Osteoblast (primary cell): ENCODE measurements at places on chromosomes 12 and 14. TPM values are rescaled to one million over a fixed set of nuclear protein-coding genes. Genes with fewer than 3 reads are reported as not detected.

The DAZAP2 gene
- total RNA-seq: 160 and 169 TPM in 2 replicates

The CLEC14A gene
- total RNA-seq: 0.29 TPM in 1 of 2 replicates, not detected in the other

The PCED1B gene
- total RNA-seq: 0.29 and 0.36 TPM in 2 replicates

The ZC2HC1C gene
- 1.1 and 1.2 TPM in 2 replicates for total RNA-seq

The TOX4 gene
- 37.6 and 46.3 TPM in 2 replicates for total RNA-seq

The KCNMB4 gene
- under 0.01 TPM in 2 replicates for total RNA-seq

The CD69 gene
- total RNA-seq: not detected in 2 replicates

The ZFYVE21 gene
- total RNA-seq: 36.9 and 39.8 TPM in 2 replicates

The TEAD4 gene
- 15.2 and 16.2 TPM in 2 replicates for total RNA-seq

The MANSC1 gene
- 3.3 and 4.7 TPM in 2 replicates for total RNA-seq

The LALBA gene
- not detected in 2 replicates for total RNA-seq

The PTCSC3 gene
- total RNA-seq: not detected in 2 replicates

The AGAP2 gene
- total RNA-seq: 0.29 and 0.72 TPM in 2 replicates

The RNF212B gene
- total RNA-seq: not detected in 2 replicates

The LRIG3 gene
- total RNA-seq: 85.0 and 96.1 TPM in 2 replicates

The TMEM179 gene
- not detected in 2 replicates for total RNA-seq

The SMIM41 gene
- under 0.01 TPM in 1 of 2 replicates, not detected in the other for total RNA-seq

The USP44 gene
- under 0.01 and 0.36 TPM in 2 replicates for total RNA-seq

The EPS8 gene
- total RNA-seq: 139 and 160 TPM in 2 replicates

The COL2A1 gene
- total RNA-seq: under 0.01 TPM in 2 replicates

The HCAR2 gene
- not detected in 2 replicates for total RNA-seq

The VASH1 gene
- 4.0 and 5.6 TPM in 2 replicates for total RNA-seq

The ING4 gene
- 46.9 and 53.6 TPM in 2 replicates for total RNA-seq

The CERS5 gene
- 30.9 and 33.7 TPM in 2 replicates for total RNA-seq

The CCDC196 gene
- not detected in 2 replicates for total RNA-seq

The SLCO1A2 gene
- not detected in 2 replicates for total RNA-seq

The NFATC4 gene
- total RNA-seq: 101 and 107 TPM in 2 replicates

The MSI1 gene
- under 0.01 TPM in 2 replicates for total RNA-seq

The LRFN5 gene
- total RNA-seq: under 0.01 and 0.36 TPM in 2 replicates

The B4GALNT1 gene
- 1.1 and 2.9 TPM in 2 replicates for total RNA-seq

The RNASE7 gene
- total RNA-seq: not detected in 2 replicates

The OASL gene
- 0.72 and 1.2 TPM in 2 replicates for total RNA-seq

The PPM1H gene
- 13.0 and 13.4 TPM in 2 replicates for total RNA-seq

The LBHD2 gene
- not detected in 2 replicates for total RNA-seq

The CRACR2A gene
- 13.8 and 16.3 TPM in 2 replicates for total RNA-seq

The CEP83 gene
- 9.8 and 14.1 TPM in 2 replicates for total RNA-seq

The MTERF2 gene
- 3.6 and 3.8 TPM in 2 replicates for total RNA-seq

The NANOG gene
- total RNA-seq: under 0.01 TPM in 1 of 2 replicates, not detected in the other

The TMEM233 gene
- under 0.01 TPM in 1 of 2 replicates, not detected in the other for total RNA-seq

The INHBC gene
- total RNA-seq: not detected in 2 replicates

The PLEKHA5 gene
- 82.2 and 86.0 TPM in 2 replicates for total RNA-seq

The PTHLH gene
- 2.2 and 3.2 TPM in 2 replicates for total RNA-seq

The SLC38A6 gene
- total RNA-seq: 112 TPM in 2 replicates

The KRT7 gene
- total RNA-seq: 20.9 and 27.9 TPM in 2 replicates

The CLEC4C gene
- total RNA-seq: not detected in 2 replicates

The KCNJ8 gene
- total RNA-seq: 5.1 and 9.1 TPM in 2 replicates

The SERPINA4 gene
- total RNA-seq: not detected in 2 replicates

The WNT1 gene
- not detected in 2 replicates for total RNA-seq

The TGM1 gene
- 0.36 and 1.2 TPM in 2 replicates for total RNA-seq

The PLA2G1B gene
- total RNA-seq: not detected in 2 replicates

The KLHL28 gene
- total RNA-seq: 11.9 and 12.7 TPM in 2 replicates

The DCD gene
- total RNA-seq: not detected in 2 replicates

The KRT5 gene
- total RNA-seq: 0.36 TPM in 1 of 2 replicates, not detected in the other
